ENCODE measurements at places on chromosomes 11 and 22. TPM values are rescaled to one million over a fixed set of nuclear protein-coding genes. Genes with fewer than 3 reads are reported as not detected.

GGTLC2 gene
- not detected for total RNA-seq

KCNQ1OT1 gene
- 17.2 TPM for total RNA-seq

PTPRCAP gene
- total RNA-seq = 0.63 TPM

OR51B2 gene
- total RNA-seq = 2.2 TPM

FAM83F gene
- total RNA-seq = 0.63 TPM

PRDM10 gene
- total RNA-seq = 19.1 TPM

LINC01488 gene
- not detected for total RNA-seq

SLC35E4 gene
- 7.8 TPM for total RNA-seq

KRTAP5-1 gene
- not detected for total RNA-seq

C11orf24 gene
- 15.3 TPM for total RNA-seq

ACAT1 gene
- 106 TPM for total RNA-seq

NPTXR gene
- total RNA-seq = 24.4 TPM

TRIM49 gene
- not detected for total RNA-seq

CTSW gene
- not detected for total RNA-seq

TBX10 gene
- not detected for total RNA-seq

GP1BB gene
- 23.5 TPM for total RNA-seq

GRIK4 gene
- 5.3 TPM for total RNA-seq

ACR gene
- not detected for total RNA-seq

LSP1 gene
- 0.63 TPM for total RNA-seq

KDM4D gene
- total RNA-seq = 0.94 TPM

ACTN3 gene
- total RNA-seq = not detected
